ENCODE measurements at places on chromosomes 12 and 14.
A peak's percentile ranks its signal among the peaks of the same experiment; 100 is the strongest.

- DNase-seq = no peak
Measured at GRCh38 chr12:49345825-49346658, 646 bp upstream of the DNAJC22 start.

DNA sequence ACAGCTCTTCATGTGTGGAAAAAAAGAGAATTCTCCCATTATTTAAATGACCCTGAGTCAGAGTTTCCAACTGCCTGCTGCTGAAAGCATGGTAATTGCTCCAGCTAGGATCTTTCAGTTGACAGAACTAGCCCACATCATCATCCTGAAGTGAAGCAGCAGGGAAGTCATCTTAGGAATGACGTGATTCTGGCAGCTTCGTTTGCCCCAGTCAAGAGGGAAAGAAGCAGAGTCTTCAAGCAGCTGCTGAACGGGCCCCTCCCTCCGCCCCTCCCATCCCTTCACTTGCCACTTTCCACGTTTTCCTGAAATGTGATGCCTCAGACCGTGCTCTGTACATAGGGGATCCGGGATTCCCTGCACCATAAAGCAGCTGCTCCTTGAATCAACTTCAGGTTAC is 455.0 kb upstream of the TMEM132C start:
- no peak for DNase-seq

GRCh38 chr12:128938886-128939285 is 85.6 kb downstream of the GLT1D1 start:
- no peak for DNase-seq

GRCh38 chr12:48389409-48389808 is 38.7 kb upstream of the ZNF641 start:
- no peak for DNase-seq

- DNase-seq = no peak
Measured at GRCh38 chr12:14279845-14280244, 85.6 kb upstream of the ATF7IP start.

DNA sequence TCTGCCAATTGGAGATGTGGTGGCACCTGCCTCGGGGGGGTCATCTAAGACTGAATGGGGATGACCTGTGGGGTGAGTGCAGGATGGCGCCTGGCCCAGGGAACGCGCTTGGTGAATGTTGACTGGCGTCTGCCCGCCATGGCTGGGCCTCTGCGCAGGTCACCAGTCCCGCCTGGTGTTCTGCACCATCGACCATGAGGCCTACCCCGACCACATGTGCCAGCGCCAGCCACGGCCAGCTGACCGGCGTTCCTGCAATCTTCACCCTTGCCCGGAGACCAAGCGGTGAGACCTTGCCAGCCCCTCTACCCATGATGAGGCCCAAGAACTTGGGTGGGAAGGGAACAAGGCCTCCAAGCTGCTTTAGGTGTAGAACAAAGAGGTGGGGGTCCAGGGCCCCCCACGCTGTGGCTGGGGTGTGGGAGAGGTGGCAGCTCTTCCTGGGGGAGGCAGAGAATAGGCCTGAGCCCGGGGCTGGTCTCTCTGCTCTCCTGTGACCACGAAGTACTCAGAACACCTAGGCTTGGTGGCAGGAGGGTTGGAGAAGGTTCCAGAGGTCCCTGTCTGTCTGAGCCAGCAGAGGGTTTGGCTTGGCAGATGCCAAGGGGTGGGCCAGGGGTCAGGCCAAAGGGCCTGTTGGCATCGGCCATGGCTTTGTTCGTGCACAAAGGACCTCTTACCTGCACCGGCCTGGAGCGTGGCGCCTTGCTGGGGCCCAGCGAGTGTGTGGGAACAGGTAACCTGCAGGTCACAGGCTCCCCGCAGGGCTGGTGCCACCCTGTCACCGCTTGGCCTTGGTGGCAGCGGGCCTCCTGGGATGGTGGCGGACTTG is 15.4 kb downstream of the PAPLN start:
- DNase-seq = no peak

GRCh38 chr12:4241592-4241991 is 32.0 kb upstream of the CCND2 start:
- no peak for DNase-seq

DNA sequence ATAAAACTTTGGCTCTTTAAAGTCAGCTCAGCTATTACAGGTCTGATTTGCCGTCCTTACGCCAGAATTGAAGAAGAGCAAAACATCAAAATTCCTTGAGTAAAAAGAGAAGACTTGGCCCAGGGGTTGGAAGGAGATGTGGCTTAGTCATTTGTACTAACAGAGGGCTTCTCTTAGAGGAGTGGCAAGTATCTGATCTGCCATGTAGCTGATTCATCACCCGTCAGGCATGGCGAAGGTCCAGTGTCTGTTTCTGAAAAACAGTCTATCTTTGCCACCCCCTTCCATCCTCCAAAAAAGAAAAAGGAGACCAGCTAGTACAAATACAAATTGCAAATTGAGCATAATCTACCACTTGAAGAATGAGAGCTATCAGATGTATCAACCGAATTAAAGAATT is 91.9 kb downstream of the RAD52 start:
- DNase-seq = peak; percentile 46

- DNase-seq = no peak
Measured at GRCh38 chr14:100391724-100392123, 68.6 kb downstream of the SLC25A47 start.

GRCh38 chr12:12726555-12727093 is 9.5 kb downstream of the CDKN1B start:
- DNase-seq = no peak

DNA sequence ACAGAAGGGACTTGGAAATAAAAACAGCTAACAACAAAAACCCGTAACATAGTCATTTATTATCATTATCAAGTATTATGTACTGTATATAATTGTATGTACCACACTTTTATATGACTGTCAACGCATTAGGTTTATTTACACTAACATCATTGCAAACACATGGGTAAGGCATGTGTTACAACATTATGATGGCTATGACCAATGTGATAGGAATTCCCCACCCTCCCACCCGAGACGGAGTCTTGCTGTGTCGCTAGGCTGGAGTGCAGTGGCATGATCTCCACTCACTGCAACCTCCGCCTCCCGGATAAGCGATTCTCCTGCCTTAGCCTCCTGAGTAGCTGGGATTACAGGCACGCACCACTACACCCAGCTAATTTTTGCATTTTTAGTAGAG is 82.6 kb downstream of the ERC1 start:
- DNase-seq = no peak

DNA sequence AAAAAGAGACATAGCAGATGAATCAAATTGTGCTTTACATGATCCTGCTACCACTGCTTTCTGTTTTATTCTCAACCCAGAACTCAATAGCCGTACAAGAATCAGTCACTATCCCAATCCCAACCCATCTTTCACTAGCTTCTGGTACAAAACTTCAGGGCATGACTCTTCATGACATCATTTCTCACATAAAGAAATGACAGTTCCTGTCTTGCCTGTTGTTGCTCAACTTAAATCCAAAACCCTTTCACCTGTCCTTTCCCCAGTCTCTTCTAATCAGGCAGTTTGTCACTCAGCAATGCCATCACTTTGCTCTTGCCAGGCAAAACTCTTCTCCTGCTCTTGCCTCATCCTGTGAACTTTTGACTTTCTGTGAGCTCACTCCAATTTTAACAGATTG is 962.8 kb downstream of the GALC start:
- no peak for DNase-seq

- DNase-seq = no peak
Measured at GRCh38 chr14:97485201-97485600, 688.0 kb downstream of the VRK1 start.

DNA sequence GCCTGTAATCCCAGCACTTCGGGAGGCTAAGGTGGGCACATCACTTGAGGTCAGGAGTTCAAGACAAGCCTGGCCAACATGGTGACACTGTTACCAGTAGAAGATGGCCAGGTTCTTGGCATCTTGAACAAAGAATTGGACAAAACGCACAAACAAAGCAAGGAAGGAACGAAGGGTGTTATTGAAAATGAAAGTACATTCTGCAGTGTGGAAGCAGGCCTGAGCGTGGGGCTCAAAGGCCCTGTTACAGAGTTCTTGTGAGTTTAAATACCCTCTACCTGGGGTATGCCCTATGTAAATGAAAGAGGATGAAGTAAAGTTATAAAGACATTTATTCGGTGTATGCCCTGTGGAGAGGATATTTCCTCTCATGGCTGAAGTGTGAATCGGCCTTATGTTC is 20.8 kb upstream of the CDK17 start:
- DNase-seq = no peak

DNA sequence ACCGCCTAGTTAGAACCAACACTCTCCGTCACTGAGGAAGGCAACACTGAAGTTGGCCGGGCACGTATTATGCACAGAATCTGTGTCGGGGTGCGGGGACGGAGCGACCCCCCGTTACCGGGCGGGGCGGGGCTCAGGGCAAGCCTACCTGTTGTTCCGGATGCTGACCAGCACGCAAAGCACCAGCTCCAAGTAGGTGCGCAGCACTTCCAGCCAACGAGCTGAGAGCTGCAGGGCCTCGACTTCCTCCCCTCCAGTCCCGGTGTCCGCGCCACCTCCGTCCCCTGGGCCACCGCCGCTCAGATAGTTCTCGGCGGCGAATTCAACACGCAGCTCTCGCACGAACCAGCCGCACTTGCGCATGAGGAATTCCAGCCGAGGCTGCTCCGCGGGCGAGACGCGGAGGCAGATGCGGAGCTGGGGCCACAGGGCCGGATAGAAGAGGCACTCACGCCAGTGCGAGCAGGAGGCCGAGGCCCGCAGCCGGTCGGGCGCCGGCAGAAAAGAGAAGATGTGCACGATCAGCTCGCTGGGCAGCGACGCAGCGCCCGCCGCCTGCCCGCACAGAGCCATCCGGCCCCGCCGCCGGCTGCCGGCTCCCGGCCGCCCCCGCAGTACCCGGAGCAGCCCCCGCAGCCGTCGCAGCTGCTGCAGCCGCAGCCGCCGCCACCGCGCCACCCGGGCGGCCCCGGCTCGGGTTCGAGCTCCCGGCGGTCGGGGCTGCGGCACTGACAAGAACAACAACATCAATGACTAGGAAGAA is 636 bp downstream of the FBXO33 start:
- no peak for DNase-seq

DNA sequence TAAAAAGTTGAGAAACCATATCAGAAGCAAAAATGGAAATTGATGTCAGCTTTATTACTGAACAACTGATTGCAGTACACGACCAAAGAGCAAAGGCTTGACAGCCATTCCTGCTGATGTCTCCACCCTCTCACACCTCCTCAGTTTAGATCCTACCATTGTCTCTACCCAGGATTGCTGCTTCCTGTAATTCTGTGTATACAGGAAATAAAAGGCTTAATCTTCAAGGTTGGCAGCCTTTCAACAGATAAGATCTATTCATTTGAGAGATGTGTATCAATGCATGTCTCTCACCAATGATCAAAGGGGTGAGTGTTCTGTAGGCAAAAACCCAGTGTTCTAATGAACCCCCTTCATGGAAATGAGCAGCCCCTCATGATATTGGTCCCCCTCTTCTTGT is 27.0 kb downstream of the SLCO1C1 start:
- DNase-seq = no peak

GRCh38 chr14:35001621-35002020 is 18.8 kb downstream of the SRP54 start:
- DNase-seq = no peak

GRCh38 chr12:116339062-116339461 is 61.6 kb upstream of the MED13L start:
- no peak for DNase-seq

DNA sequence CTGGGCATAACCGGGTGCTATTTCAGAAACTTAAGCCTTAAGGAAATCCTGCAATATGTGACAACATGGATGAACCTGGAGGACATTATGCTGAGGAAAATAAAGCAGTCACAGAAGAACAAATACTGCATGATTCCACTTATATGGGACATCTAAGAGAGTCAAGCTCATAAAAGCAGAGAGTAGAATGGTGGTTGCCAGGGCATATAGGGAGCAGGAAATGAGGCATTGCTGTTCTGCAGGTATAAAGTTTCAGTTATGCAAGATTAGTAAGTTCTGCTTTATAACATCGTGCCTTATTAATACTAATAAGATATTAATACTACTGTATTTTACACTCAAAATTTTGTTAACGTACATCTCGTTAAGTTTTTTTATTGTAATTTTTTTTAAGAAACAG is 124.2 kb upstream of the ATF1 start:
- no peak for DNase-seq

DNA sequence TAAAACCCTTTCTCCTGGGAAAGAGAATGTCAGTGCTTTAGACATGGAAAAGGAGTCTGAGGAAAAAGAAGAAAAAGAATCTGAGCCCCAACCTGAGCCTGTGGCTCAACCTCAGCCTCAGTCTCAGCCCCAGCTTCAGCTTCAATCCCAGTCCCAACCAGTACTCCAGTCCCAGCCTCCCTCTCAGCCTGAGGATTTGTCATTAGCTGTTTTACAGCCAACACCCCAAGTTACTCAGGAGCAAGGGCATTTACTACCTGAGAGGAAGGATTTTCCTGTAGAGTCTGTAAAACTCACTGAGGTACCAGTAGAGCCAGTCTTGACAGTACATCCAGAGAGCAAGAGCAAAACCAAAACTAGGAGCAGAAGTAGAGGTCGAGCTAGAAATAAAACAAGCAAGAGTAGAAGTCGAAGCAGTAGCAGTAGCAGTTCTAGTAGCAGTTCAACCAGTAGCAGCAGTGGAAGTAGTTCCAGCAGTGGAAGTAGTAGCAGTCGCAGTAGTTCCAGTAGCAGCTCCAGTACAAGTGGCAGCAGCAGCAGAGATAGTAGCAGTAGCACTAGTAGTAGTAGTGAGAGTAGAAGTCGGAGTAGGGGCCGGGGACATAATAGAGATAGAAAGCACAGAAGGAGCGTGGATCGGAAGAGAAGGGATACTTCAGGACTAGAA is 6.1 kb downstream of the PNN start:
- DNase-seq = no peak

DNA sequence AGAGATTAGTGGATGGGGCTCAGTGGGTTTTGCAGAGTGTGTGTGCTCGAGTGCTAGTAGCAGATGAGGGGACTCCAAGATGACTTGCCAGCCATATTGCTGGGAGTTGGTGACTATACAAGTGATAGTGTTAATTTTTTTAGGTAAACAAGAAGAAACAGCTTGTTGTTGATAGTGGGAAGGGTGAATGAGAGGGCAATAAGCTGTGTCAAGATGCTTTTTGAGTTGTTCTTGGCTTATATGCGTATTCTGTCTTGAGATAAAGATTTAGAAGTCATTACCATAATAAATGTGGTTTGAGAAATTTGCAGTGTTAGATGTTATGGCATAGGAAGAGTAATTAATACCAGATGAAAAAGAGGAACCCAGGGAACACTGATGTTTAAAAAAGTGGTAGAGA is 75.3 kb downstream of the RCOR1 start:
- no peak for DNase-seq

- no peak for DNase-seq
Measured at GRCh38 chr12:124438437-124439056, 128.9 kb downstream of the NCOR2 start.

- DNase-seq = no peak
Measured at GRCh38 chr12:132393245-132393795, 63.9 kb upstream of the GALNT9 start.

DNA sequence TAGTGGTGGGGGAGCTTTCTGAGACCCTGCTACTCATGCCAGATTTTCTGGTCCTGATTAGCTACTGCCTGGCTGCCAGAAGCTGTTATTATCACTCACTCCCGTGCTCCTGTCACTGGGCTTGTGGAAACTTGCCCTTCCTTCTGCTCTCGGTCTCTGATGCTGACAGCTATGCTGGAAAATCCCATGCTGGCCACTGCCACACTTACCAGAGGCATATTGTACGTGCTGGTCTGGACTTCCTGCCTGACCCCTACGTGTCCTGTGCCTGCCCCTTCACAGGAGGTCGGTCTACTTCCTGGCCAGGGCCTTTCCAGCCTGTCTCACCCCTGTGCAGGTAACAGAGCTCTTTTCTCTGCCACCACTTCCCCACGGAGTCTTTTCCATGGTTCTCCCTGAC is 149.4 kb upstream of the PLEKHG7 start:
- no peak for DNase-seq

GRCh38 chr12:122374707-122375106 is 47.8 kb downstream of the CLIP1 start:
- DNase-seq = no peak
